GM23338 (cell line): ENCODE measurements at places on chromosomes 11 and 22. TPM values are rescaled to one million over a fixed set of nuclear protein-coding genes. Genes with fewer than 3 reads are reported as not detected.

- DNase-seq, result no peak
- H3K36me3 ChIP-seq, result peaks cover 2% of the 10 kb centered on the region; the same call in 1 of the 2 replicates
- H3K4me3 ChIP-seq, result no peak overlapping the region
- H3K27ac ChIP-seq, result no peak overlapping the region
- H3K4me1 ChIP-seq, result peaks cover 3% of the 10 kb centered on the region; the same call in 1 of the 2 replicates
- no peaks in the 10 kb centered on the region for H3K27me3 ChIP-seq
Measured at GRCh38 chr11:68028802-68029545, 1.5 kb upstream of the NDUFS8 start.

GRCh38 chr11:86863476-86863875 lies 63.1 kb downstream of the PRSS23 start:
- no peaks in the 10 kb centered on the region for H3K4me1 ChIP-seq
- no peak overlapping the region for H3K4me3 ChIP-seq
- H3K27ac ChIP-seq, result no peak overlapping the region
- no peaks in the 10 kb centered on the region for H3K36me3 ChIP-seq
- no peak for DNase-seq

The IGLL1 gene
- total RNA-seq, result not detected in 2 replicates

DNA sequence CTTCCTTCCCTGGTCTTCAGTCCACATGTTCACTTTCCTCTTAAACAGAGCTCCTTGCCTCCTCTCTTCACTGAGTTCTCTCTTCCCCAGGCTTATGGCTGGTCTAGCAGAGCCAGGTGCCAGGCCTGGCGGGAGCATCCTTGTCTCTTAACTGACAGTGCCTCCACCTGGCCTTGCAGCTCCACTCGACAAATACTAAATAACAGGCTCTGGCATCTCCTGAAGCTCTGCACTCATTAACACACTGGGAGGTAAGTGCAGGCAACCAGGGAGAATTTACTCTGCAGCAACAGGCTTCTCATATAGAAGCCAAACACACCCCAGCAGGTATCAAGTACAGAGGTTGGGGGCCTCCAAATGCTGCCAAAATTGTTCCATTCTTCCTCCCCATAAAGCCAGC lies 438.1 kb downstream of the SOX6 start:
- DNase-seq, result no peak
- H3K27ac ChIP-seq, result no peak overlapping the region
- no peaks in the 10 kb centered on the region for H3K27me3 ChIP-seq

DNA sequence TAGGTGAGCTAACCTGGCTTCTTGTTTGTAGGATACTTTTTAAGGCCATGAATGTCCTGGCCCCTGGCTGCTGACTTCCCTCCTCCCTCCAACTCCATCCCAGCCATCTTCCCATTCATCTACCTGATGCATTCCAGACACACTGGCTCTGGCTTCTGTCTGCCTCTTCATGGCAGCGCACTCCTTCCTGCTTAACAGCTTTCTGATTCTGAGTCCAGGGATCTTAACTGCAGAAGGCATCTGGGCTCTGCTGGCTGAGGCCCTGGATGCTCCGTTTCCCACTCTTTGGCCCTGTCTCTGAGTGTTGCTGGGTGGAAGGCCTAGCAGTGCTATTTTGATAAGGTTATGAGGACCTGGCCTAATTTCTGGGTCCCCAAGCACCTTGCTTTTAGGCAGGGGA lies 1.8 kb upstream of the THY1 start:
- H3K4me3 ChIP-seq, result no peak overlapping the region
- no peak for DNase-seq
- peaks cover 33% of the 10 kb centered on the region for H3K4me1 ChIP-seq
- H3K27me3 ChIP-seq, result no peaks in the 10 kb centered on the region

The OR51B5 gene
- not detected in 2 replicates for total RNA-seq

The OR6T1 gene
- total RNA-seq, result not detected in 2 replicates

GRCh38 chr22:25475257-25476022 lies 89.0 kb upstream of the GRK3 start:
- H3K36me3 ChIP-seq, result no peaks in the 10 kb centered on the region
- no peaks in the 10 kb centered on the region for H3K4me1 ChIP-seq
- H3K4me3 ChIP-seq, result no peak overlapping the region
- H3K27ac ChIP-seq, result no peak overlapping the region
- H3K27me3 ChIP-seq, result no peaks in the 10 kb centered on the region

The TRPM5 gene
- total RNA-seq, result not detected in 2 replicates

The GRK3 gene
- 24.9 and 25.3 TPM in 2 replicates for total RNA-seq

The MRGPRX3 gene
- total RNA-seq, result not detected in 2 replicates

The CNGA4 gene
- total RNA-seq, result not detected in 2 replicates

- no peak overlapping the region for H3K4me3 ChIP-seq
- no peak overlapping the region for H3K27ac ChIP-seq
- no peaks in the 10 kb centered on the region for H3K36me3 ChIP-seq
- peaks cover 43% of the 10 kb centered on the region for H3K4me1 ChIP-seq
Measured at GRCh38 chr11:96303064-96303463, 39.9 kb downstream of the MAML2 start.

The CRYBB3 gene
- total RNA-seq, result 0.28 TPM in 1 of 2 replicates, not detected in the other

- no peak for DNase-seq
- H3K4me3 ChIP-seq, result no peak overlapping the region
- no peak overlapping the region for H3K27ac ChIP-seq
- no peaks in the 10 kb centered on the region for H3K27me3 ChIP-seq
Measured at GRCh38 chr11:8612522-8612921, 18.5 kb upstream of the STK33 start.
